IMR-90 (cell line): ENCODE measurements at places on chromosomes 4 and X. TPM values are rescaled to one million over a fixed set of nuclear protein-coding genes. Genes with fewer than 3 reads are reported as not detected.

DNA sequence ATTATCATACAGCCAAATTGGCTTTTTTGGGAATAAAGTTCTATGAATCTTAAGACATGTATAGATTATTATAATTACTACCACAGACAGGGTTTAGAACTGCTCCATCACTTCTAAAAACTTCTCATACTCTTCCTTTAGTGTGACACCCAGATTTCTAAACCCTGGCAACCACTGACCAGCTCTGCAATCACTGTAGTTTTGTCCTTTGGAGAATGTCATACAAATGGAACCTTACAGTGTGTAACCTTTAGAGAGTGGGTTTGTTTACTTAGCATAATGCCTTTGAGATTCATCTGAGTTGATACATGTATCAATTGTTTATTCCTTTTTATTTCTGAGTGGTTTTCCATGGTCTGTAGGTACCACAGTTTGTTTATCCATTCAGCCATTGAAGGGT is 95.0 kb downstream of the TMEM164 start:
- no peaks in the 10 kb centered on the region for H3K36me3 ChIP-seq
- no peaks in the 10 kb centered on the region; the same call in 1 of the 2 replicates for H3K27me3 ChIP-seq
- no peak overlapping the region for H3K27ac ChIP-seq
- no peak overlapping the region for H3K4me3 ChIP-seq

- no peaks in the 10 kb centered on the region for H3K36me3 ChIP-seq
- no peak for DNase-seq
- peaks cover 2% of the 10 kb centered on the region; the same call in 1 of the 2 replicates for H3K27me3 ChIP-seq
- H3K27ac ChIP-seq, result no peak overlapping the region
- peaks cover 4% of the 10 kb centered on the region; the same call in 1 of the 2 replicates for H3K4me1 ChIP-seq
- no peak overlapping the region for H3K4me3 ChIP-seq
These were observed 25.2 kb downstream of the NYX start for GRCh38 chrX:41472231-41472815.

The NUP54 gene
- 44.4 and 62.8 TPM in 2 replicates for total RNA-seq

The TMPRSS11F gene
- not detected in 2 replicates for total RNA-seq

The GCNA gene
- total RNA-seq, result 0.83 and 0.90 TPM in 2 replicates

GRCh38 chrX:150574559-150575418 is 6.4 kb downstream of the MTM1 start:
- no peaks in the 10 kb centered on the region for H3K36me3 ChIP-seq
- no peaks in the 10 kb centered on the region for H3K27me3 ChIP-seq
- DNase-seq, result no peak
- H3K4me3 ChIP-seq, result no peak overlapping the region
- H3K4me1 ChIP-seq, result peaks cover 6% of the 10 kb centered on the region
- H3K27ac ChIP-seq, result no peak overlapping the region

The GAB1 gene
- 8.9 and 12.0 TPM in 2 replicates for total RNA-seq

GRCh38 chr4:118776157-118776954 is 59.6 kb downstream of the SEC24D start:
- no peak overlapping the region for H3K4me3 ChIP-seq
- peak overlapping the region; percentile 33; the same call in 1 of the 2 replicates for H3K27ac ChIP-seq
- peaks cover 8% of the 10 kb centered on the region; the same call in 1 of the 2 replicates for H3K4me1 ChIP-seq
- H3K36me3 ChIP-seq, result peaks cover 2% of the 10 kb centered on the region; the same call in 1 of the 2 replicates
- no peaks in the 10 kb centered on the region for H3K27me3 ChIP-seq

The HAUS7 gene
- 10.8 TPM in 2 replicates for total RNA-seq

The MAGEB10 gene
- not detected in 2 replicates for total RNA-seq

The STATH gene
- total RNA-seq, result not detected in 2 replicates

- H3K4me1 ChIP-seq, result peaks cover 4% of the 10 kb centered on the region; the same call in 1 of the 2 replicates
- no peak overlapping the region for H3K4me3 ChIP-seq
- no peak for DNase-seq
- H3K27me3 ChIP-seq, result no peaks in the 10 kb centered on the region
These were observed 118.2 kb downstream of the FBXW7 start for GRCh38 chr4:152417673-152418072.

DNA sequence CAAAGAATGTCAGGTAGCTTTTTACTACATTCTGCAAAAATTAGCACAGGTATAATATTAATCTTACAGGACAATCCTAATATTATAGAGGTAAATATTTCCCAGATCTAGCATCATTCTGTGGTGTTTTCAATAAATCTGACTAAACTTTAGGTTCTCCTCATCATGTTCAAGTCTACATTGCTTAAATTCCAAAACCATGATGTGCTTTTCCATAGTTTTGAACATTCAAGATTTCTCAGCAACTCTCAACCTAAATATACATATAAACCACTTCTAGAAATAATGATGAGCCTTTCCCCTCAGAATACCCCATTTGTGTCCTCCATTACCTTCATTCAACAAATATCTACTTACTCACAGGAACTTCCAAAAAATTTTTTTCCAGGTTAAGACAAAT is 23.1 kb downstream of the EIF4E start:
- H3K4me1 ChIP-seq, result peaks cover 20% of the 10 kb centered on the region
- H3K27ac ChIP-seq, result no peak overlapping the region
- H3K27me3 ChIP-seq, result no peaks in the 10 kb centered on the region
- no peak overlapping the region for H3K4me3 ChIP-seq

The ZDHHC9 gene
- total RNA-seq, result 14.2 and 17.7 TPM in 2 replicates

The P2RY10 gene
- total RNA-seq, result not detected in 2 replicates

DNA sequence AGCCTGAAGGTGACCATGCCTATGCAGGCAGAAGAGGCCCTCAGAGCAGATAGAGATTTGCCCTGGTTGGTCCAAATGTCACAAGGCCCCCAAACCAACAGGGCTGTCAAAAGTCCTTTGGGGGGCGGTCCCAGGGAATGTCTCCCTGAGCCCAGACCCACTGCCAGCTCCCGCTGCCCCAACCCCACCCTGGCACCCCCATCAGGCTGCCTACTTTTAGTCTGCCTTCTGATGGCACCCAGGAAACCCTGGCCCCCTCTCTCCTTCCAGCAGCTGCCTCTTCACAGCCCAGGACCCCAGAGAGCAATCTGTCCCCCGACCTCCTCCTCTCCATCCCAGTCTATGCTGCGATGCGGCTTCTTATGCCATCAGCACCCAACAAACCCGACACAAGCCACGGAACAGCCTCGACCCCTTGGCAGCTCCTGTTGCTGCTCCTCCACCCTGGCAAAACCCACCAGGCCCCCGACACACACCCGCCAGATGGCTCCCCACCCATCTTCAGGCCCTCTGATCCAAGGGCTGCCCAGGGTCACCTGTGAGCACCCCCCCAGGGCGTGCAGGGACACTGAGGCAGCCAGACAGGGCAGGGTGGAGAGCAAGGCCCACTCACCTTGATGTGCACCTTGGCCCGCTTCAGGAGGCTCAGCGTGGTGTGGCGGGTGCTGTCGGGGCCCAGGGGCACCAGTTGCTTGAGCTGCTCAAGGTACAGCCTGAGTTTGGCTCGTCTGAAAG is 9.9 kb downstream of the MXD4 start:
- no peaks in the 10 kb centered on the region for H3K27me3 ChIP-seq
- H3K36me3 ChIP-seq, result peaks cover 68% of the 10 kb centered on the region
- H3K4me1 ChIP-seq, result peaks cover 1% of the 10 kb centered on the region; the same call in 1 of the 2 replicates
- H3K4me3 ChIP-seq, result no peak overlapping the region

The OPRPN gene
- total RNA-seq, result not detected in 2 replicates

DNA sequence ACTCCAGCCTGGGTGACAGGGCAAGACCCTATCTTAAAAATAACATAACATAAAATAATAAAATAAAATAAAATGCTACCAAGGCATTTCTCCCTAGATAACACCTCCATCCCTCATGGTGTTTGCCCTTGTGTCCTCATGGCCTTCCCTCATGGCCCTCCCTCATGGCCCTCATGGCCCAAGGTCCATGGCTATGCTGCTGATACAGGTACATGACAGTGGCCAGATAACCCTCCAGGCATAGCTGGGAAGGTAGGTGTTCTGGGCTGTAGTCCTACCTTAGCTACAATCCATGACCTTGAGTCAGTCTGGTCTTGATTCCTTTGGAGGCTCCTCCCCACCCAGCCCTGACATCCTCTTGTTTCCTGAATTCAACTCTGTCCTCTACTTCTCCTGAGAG is 75.2 kb downstream of the PJA1 start:
- no peak overlapping the region for H3K27ac ChIP-seq
- DNase-seq, result no peak
- peaks cover 41% of the 10 kb centered on the region for H3K27me3 ChIP-seq
- H3K36me3 ChIP-seq, result no peaks in the 10 kb centered on the region

The DMRTC1 gene
- not detected in 2 replicates for total RNA-seq

The GAGE12E gene
- total RNA-seq, result not detected in 2 replicates

GRCh38 chr4:20028645-20029044 is 223.1 kb upstream of the SLIT2 start:
- no peaks in the 10 kb centered on the region for H3K4me1 ChIP-seq
- no peak overlapping the region for H3K27ac ChIP-seq
- H3K36me3 ChIP-seq, result no peaks in the 10 kb centered on the region
- no peaks in the 10 kb centered on the region for H3K27me3 ChIP-seq
- H3K4me3 ChIP-seq, result no peak overlapping the region

GRCh38 chr4:27121830-27122229 is 261.2 kb downstream of the STIM2 start:
- no peaks in the 10 kb centered on the region for H3K27me3 ChIP-seq
- H3K36me3 ChIP-seq, result no peaks in the 10 kb centered on the region
- H3K4me3 ChIP-seq, result no peak overlapping the region

DNA sequence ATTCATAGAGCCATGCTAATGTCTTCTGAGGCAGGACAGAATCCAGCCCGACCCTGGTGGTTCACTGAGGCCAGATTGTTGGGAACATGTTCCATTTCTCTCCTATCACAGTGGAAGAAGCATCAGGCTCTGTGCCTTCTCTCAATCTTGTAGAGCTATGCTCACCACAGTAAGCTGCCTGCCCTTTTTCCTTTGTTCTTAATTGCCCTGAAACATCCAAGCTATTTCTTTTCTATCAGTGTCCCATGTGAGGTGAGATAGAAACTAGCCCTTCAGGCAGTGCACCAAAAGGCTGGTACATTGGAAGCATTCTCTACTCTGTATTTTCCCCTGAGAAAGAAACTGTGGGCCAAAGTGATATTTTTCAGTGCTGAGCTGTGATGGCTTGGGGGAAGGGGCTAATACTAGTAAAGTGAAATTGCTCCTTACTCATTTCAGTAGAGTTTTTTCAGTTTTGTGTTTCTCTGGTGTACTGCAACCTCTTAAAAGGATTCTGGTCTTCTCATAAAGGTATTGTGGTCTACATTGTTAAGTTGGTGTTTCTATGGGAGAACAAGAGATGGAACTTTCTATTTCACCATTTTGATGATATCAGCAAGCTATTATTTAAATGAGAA is 611.2 kb downstream of the RPA4 start:
- DNase-seq, result no peak
- no peaks in the 10 kb centered on the region for H3K36me3 ChIP-seq
- no peak overlapping the region for H3K27ac ChIP-seq
- H3K4me3 ChIP-seq, result no peak overlapping the region
- no peaks in the 10 kb centered on the region for H3K4me1 ChIP-seq
- H3K27me3 ChIP-seq, result no peaks in the 10 kb centered on the region

- no peak overlapping the region for H3K27ac ChIP-seq
- DNase-seq, result peak; percentile 1
- peaks cover 4% of the 10 kb centered on the region for H3K27me3 ChIP-seq
- H3K36me3 ChIP-seq, result no peaks in the 10 kb centered on the region
- H3K4me1 ChIP-seq, result no peaks in the 10 kb centered on the region
These were observed 118.7 kb upstream of the ANXA3 start for GRCh38 chr4:78432896-78433295.

The P2RY8 gene
- not detected in 2 replicates for total RNA-seq

- DNase-seq, result no peak
- peaks cover 2% of the 10 kb centered on the region; the same call in 1 of the 2 replicates for H3K27me3 ChIP-seq
- no peak overlapping the region for H3K4me3 ChIP-seq
- H3K36me3 ChIP-seq, result peaks cover 22% of the 10 kb centered on the region; the same call in 1 of the 2 replicates
- no peak overlapping the region for H3K27ac ChIP-seq
- peaks cover 8% of the 10 kb centered on the region; the same call in 1 of the 2 replicates for H3K4me1 ChIP-seq
These were observed 15.2 kb downstream of the EFNB1 start for GRCh38 chrX:68843992-68844391.

The ADH6 gene
- not detected in 2 replicates for total RNA-seq

DNA sequence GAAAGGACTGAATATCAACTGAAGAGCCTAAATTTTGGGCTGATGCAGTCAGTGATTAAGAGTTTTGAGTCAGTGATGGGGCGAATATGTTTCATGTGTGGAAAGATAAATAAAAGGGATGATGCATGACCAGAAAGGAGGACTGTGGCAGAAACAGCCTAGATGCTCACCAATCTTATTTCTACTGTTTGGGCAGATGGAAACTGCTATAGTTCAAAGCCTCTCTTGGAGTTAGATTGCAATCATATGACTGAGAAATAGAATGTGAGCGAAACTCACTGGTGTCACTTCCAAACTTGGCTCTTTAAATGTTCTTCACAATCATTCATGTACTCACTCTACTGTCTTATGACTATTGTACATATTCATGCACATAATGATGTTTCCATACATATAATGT is 35.4 kb upstream of the YTHDC1 start:
- DNase-seq, result no peak
- peaks cover 2% of the 10 kb centered on the region; the same call in 1 of the 2 replicates for H3K27me3 ChIP-seq
- no peaks in the 10 kb centered on the region for H3K36me3 ChIP-seq

The PABPC5 gene
- total RNA-seq, result 0.90 and 1.7 TPM in 2 replicates

GRCh38 chrX:152154050-152154449 is 15.7 kb upstream of the MAGEA10 start:
- no peak overlapping the region for H3K27ac ChIP-seq
- H3K36me3 ChIP-seq, result no peaks in the 10 kb centered on the region
- no peak overlapping the region for H3K4me3 ChIP-seq
- H3K4me1 ChIP-seq, result no peaks in the 10 kb centered on the region

The STK32B gene
- 5.8 and 6.3 TPM in 2 replicates for total RNA-seq

- H3K4me3 ChIP-seq, result no peak overlapping the region
- no peaks in the 10 kb centered on the region for H3K36me3 ChIP-seq
These were observed 27.8 kb upstream of the WDFY3 start for GRCh38 chr4:84994280-84994679.

- no peak for DNase-seq
- H3K4me3 ChIP-seq, result no peak overlapping the region
- H3K27ac ChIP-seq, result no peak overlapping the region
- H3K36me3 ChIP-seq, result no peaks in the 10 kb centered on the region
- H3K4me1 ChIP-seq, result no peaks in the 10 kb centered on the region
- no peaks in the 10 kb centered on the region for H3K27me3 ChIP-seq
These were observed 113.2 kb downstream of the CRLF2 start for GRCh38 chrX:1099146-1099770.

DNA sequence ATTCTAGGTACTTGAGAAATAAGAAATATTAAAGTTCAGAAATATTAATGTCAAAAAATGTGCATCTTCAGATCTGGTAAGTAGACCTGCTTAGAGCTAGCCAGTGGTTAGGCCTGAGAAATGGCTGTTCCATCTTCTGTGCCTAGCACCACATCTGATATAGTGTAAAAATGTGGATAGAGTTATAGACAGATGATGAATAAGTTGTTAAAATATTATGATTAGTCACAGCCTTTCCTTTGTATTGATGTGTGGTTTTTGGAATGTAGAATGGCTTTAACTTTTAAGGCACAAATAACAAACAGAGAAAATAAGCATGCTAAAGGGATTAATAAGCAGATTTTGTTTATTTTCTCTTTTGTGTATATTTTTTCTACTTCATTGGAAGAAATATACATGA is 133.5 kb upstream of the NUDT6 start:
- H3K27ac ChIP-seq, result no peak overlapping the region
- H3K4me1 ChIP-seq, result peaks cover 3% of the 10 kb centered on the region; the same call in 1 of the 2 replicates
- peaks cover 2% of the 10 kb centered on the region; the same call in 1 of the 2 replicates for H3K36me3 ChIP-seq
- H3K27me3 ChIP-seq, result no peaks in the 10 kb centered on the region
- peak; percentile 24 for DNase-seq
- no peak overlapping the region for H3K4me3 ChIP-seq

- H3K4me1 ChIP-seq, result no peaks in the 10 kb centered on the region
- H3K27me3 ChIP-seq, result no peaks in the 10 kb centered on the region
- no peak overlapping the region for H3K4me3 ChIP-seq
- H3K36me3 ChIP-seq, result no peaks in the 10 kb centered on the region
- DNase-seq, result no peak
These were observed 349.5 kb upstream of the EDA2R start for GRCh38 chrX:66988331-66988730.

GRCh38 chr4:2798399-2799223 is 5.7 kb downstream of the SH3BP2 start:
- H3K4me3 ChIP-seq, result no peak overlapping the region
- H3K27me3 ChIP-seq, result no peaks in the 10 kb centered on the region
- peaks cover 60% of the 10 kb centered on the region for H3K4me1 ChIP-seq
- H3K27ac ChIP-seq, result no peak overlapping the region
